ENCODE measurements at places on chromosomes 6 and 20.

DNA sequence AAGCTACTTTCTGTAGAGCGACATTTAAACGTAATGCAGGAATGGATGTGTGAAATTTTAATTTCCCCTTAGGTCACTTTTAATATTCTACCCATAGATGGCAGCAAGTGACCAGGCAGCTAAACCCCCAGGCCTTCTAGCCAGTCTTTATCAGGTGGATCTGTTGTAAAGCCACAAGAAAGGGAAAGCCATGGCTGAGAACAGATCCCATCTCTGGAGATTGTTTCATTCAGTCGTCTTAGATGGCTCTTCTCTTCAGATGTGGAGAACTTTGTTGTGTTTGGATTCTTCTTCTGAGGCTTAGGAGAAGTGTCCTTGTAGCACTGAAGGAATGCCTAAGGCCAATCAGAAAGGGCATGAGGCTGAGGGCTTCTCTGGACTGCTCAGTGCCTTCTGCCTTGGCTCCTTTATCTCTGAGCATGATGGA lies 15.8 kb upstream of the RNF182 start:
- DNase-seq: no peak

GRCh38 chr6:29941471-29941870 lies 861 bp upstream of the HLA-A start:
- DNase-seq: no peak

- no peak for DNase-seq
These were observed 172.6 kb upstream of the PHACTR1 start for GRCh38 chr6:12543953-12544352.

DNA sequence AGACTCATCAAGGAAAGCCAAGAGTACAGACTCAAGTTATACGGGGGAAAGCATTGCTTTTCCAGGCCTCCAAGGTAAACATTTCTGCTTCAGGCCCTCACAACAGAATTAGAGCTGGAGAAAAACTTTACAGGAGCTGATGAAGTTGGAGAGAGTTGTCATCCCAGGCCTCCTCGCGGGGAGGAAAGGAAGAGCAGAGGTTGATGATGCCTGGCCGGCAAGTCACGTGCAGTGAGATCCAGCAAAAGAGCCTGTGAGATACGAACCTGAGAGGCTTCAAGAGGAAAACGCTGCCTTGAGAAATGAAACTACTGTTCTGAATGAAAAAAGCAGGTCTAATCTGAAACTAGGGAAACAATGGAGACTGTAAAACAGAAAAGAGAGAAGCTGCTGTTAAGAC lies 122.9 kb downstream of the FAM120B start:
- no peak for DNase-seq

GRCh38 chr6:161788531-161788930 lies 514.7 kb upstream of the AGPAT4 start:
- DNase-seq: no peak

DNA sequence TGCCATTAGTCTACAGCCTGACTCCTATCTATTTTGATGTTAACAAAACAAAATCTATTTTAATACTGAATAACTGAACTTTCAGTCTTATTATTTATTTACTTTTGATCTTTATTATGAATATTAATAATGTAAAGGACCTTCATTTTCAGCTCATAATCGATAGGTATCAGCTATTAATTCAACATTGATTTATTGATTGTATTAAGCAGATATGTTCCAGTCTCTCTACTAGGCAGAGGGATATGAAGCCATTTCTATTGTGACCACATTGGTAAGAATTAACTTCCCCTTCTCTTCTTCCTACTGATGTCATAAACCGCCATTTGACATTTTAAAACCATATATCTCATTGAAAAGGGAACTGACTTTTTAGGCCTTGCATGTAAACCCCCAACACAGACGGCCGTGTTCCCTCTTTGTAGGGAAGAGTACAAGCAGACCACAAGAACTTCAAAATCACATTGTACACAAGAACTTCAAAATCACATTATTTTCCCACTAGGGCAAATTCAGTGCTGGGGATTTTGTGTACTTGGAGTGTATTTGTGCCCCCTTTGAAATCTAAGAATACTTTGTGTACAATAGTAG lies 69.5 kb upstream of the FABP7 start:
- DNase-seq: no peak

GRCh38 chr6:16209539-16209938 lies 28.8 kb upstream of the GMPR start:
- DNase-seq: no peak

- no peak for DNase-seq
These were observed 481.2 kb downstream of the HAO1 start for GRCh38 chr20:7459083-7459482.

GRCh38 chr6:82298012-82298411 lies 50.5 kb upstream of the IBTK start:
- no peak for DNase-seq

- no peak for DNase-seq
These were observed at the start of gene GID8 for GRCh38 chr20:62938105-62938888. GID8 (plus strand) TSS chr20:62938147; CDS start chr20:62941503, 3,356 bp downstream.

- no peak for DNase-seq
These were observed 45.5 kb upstream of the SUPT3H start for GRCh38 chr6:45423111-45423823.

DNA sequence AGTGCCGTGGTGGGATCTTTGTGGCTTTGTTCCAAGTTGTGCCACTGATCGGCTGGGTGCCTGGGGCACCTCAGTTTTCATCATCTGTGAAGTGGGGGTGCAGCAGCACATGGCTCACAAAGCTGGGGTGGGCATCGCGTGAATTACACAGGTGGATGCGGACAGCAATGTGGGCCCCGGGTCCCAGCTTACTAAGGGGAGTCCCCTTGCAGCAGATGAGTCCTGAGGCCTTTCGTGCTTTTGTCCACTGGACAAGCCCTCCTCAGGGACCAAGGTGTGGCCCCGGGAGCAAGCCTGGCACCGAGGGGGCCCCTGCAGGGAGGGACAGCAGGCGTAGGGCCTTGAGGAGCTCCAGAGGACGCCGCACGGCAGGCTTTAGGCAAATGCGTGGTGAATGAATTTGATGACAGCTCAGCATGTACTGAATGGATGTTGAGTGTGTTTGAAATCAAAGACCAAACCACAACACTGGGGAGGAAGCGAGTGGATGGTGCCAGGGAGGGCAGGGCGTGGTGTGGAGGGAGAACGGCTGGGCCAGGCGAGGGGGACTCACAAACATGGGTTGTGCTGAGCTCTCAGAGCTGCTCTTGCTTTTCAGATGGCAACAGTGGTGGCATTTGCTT lies 53.2 kb downstream of the IRF4 start:
- DNase-seq: peak; percentile 11

DNA sequence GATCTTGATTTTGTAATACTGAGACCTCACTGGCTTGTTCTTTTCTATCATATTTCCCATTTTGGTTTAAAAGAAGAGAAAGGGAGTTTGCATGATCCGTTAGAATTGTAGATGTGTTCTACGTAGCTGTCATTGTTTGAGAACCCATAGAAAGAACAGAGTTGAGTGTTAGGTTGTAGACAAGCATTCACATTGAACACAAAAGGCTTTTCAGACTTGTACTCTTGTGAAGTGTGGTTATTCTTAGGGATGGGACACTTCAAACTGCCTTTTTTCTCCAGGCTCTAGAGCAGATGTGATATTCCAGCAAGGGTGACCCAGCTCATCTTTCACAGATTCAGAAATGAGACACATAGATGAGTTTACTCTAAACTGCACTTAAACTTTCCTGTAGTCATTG lies 19.9 kb downstream of the FOXO3 start:
- no peak for DNase-seq

DNA sequence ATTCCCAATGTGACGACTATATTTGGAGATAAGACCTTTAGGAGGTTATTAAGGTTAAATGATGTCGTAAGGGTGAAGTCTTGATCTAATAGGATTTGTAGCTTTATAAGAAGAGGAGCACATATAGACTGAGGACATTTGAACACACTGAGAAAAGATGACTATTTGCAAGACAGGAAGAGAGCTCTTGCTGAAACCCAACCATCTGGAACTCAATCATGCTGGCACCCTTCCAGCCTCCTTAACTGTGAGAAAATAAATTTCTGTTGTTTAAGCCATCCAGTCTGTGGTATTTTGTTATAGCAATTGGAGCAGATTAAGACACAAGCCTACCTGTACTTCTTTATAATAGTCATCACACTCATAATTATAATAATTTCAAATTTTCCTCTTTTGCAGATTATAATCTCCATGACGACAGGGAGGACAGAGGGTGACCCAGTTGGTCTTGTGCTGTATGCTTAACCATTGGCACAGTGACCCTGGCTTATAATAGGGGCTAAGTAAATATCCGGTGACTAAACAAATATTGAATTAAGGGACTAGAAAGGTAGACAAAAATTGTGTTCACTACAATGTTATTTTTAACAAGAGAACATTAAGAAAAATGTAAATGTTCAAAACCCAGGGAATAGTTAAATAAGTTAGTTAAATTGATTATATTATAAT lies 206.4 kb upstream of the HDDC2 start:
- DNase-seq: no peak

- no peak for DNase-seq
These were observed 24.4 kb downstream of the CAP2 start for GRCh38 chr6:17417817-17418216.

- DNase-seq: no peak
These were observed 17.8 kb upstream of the FNDC1 start for GRCh38 chr6:159151266-159151855.

DNA sequence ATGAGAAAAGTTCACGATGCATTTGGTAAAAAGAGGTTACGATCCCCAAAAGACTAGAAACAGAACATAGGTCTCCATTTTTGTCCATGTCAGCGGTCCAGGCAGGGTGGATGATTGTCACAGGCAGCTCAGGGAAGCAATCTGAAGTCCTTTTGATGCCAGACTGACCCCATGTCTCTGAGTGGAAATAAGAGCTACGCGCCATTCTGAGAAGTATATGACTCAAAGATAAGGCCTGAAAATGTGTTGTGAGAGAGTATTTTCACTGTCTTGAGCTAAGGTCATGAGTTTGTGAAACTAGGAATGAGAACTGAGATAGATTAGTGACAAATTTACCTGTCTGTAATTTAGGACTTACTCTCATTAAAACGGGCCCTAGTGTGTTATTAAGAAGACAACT lies 69.5 kb downstream of the LYRM4 start:
- no peak for DNase-seq

DNA sequence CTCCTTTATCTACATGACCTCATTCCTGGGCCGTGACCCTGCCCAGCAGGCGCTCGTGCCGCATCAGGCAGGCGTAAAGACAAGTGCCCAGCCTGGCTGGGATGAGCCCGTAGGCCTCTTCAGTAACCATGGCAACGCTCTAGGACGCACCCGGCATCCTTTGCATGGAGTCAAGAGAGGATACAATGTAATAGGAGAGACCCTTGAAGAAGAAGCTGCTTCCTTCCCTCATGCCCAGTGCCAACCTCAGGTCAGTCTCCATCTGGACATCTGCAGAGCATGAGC lies 5.0 kb upstream of the LSM14B start:
- no peak for DNase-seq

- no peak for DNase-seq
These were observed 5.2 kb downstream of the BCAS4 start for GRCh38 chr20:50799890-50800550.

DNA sequence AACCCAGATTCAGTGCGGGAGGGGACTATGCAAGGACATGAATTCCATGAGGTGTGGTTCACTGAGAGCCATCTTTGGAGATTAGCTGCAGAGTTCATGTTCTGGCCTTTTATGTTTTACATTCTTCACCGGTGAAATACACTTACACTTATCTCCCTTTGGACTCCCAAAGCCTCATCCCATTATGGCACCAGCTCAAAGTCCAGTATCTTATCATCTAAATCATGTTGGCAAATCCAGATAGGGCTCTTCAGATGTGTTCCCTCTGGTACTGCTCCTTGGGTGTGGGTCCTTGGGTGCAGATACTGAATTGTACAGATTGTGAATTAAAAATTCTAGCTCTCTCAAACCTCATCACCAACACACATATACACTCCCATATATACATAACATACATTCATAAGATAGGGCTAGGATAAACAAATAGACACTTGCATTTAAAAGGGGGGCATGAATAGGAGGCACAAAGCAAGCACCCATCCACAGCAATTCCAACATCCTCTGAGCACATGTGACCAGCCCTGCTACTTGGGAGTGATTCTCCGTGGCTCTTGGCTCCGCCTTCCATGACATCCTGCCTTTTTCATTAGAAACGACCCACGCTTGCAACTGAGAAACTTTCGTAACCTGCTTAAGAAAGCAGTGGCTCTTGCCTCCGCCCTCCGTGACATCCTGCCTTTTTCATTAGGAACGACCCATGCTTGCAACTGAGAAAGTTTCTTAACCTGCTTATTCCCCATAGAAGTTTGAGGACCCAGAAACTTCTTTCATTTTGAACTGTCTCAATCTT lies 53.6 kb upstream of the LRRC1 start:
- DNase-seq: no peak

GRCh38 chr20:9145142-9145541 lies 76.3 kb downstream of the PLCB4 start:
- DNase-seq: no peak

GRCh38 chr6:31579119-31579505 lies 3.1 kb downstream of the LTB start:
- no peak for DNase-seq

DNA sequence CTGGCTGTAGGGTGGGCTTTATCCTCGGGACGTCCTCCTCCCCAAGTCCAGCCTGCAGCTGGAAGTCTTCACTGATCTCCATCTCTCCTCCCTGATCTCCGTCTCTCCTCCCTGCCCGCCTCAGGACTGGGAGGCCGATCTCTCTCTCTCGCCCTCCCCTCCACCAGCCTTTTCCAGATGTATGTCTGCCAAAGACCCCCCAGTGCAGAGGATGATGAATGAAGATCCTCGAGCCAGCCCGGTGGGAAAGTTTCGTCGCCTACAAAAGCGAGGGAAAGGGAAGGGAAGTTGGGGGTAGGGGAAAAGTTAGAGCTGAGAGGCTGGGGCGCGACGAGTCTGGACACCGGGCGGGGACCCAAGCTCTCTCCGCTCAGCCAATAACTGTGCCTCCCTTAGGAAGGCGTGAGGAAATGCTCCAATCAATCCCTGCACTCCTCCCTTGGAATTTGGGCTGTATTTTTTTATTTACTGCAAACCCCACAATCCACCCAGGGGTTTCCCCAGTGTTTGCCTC lies 595 bp upstream of the SRF start:
- no peak for DNase-seq

DNA sequence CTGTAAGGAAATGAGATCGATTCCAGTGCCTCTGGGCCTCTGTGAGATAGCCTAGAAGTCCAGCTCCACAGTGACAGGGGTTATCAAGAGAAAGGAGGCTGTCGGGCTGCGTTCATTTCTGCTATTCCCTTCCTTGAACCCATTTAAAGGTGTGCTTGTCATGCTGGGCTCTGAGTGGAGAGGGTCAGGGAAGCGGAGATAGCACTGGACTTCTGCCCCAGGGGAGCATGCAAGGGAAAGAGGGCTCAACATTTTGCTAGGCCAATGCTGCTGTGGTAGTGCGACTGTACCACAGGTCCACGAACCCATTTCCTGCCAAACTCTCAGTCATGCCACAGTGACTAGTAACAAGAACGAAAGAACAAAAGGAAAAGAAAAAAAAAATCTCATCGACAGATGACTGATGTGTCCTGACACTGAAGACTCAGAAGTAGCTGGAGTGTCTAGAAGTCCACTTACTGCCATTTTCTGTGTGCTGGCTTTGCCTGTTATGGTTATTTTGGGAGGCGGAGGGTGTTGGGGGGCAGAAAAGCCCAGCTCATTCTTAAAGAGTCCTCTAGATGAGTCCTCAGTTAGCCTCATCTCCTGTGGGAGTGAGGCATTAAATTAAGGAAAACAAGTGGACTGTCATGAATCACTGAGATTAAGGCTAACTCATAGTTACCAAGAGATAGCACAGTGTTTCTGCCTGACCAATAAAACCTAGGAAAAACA lies 8.1 kb downstream of the NEDD9 start:
- DNase-seq: no peak
